ENCODE measurements at places on chromosomes 16 and 17.

- H3K27ac ChIP-seq: no peak overlapping the region
- no peak overlapping the region for H3K4me3 ChIP-seq
- H3K27me3 ChIP-seq: no peaks in the 10 kb centered on the region
- no peaks in the 10 kb centered on the region for H3K4me1 ChIP-seq
- DNase-seq: no peak
Measured at GRCh38 chr17:34673516-34673915, 94.1 kb downstream of the TMEM132E start.

DNA sequence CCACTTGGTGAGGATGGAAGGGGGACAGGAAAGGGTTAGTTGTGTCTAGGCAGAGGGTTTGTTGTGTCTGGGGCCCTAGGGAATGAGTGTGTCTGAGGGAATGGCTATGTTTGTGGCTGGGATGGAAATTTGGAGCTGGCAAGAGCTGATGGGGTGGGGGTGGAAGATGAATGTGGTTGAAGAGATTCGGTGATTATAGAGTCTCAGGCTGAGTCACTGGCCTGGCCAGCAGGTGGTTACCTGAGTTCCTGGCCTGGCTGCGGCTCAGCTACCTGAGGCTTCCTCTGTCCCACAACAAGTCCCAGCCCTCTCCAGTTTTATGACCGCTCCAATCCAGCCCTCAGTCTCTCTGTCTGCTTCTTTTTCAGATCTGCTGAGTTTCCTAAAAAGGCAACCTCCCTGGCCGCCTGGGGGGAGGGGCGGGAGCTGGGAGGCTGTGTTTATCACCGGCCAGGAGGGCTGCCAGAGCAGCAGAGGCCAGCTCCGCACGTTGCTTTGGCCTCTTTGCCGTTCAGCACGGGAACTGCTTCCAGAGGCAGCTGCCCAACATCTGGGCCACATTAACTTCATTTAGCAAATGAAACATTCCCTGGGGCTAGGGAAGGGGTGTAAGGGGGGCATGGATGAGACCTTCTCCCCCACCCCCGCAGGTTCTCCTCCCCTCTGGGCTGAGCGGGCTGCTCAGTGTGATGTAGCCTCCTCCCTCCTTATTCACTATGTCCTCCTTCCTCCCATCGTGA lies 21.8 kb downstream of the ITGB3 start:
- H3K36me3 ChIP-seq: no peaks in the 10 kb centered on the region
- H3K4me3 ChIP-seq: no peak overlapping the region
- H3K4me1 ChIP-seq: no peaks in the 10 kb centered on the region
- no peak overlapping the region for H3K27ac ChIP-seq
- no peaks in the 10 kb centered on the region for H3K27me3 ChIP-seq

- no peak overlapping the region for H3K27ac ChIP-seq
- H3K4me1 ChIP-seq: peaks cover 25% of the 10 kb centered on the region
- no peak overlapping the region for H3K4me3 ChIP-seq
- DNase-seq: no peak
- H3K36me3 ChIP-seq: peaks cover 2% of the 10 kb centered on the region
- no peaks in the 10 kb centered on the region for H3K27me3 ChIP-seq
Measured at GRCh38 chr17:82878527-82878926, 38.7 kb upstream of the ZNF750 start.

DNA sequence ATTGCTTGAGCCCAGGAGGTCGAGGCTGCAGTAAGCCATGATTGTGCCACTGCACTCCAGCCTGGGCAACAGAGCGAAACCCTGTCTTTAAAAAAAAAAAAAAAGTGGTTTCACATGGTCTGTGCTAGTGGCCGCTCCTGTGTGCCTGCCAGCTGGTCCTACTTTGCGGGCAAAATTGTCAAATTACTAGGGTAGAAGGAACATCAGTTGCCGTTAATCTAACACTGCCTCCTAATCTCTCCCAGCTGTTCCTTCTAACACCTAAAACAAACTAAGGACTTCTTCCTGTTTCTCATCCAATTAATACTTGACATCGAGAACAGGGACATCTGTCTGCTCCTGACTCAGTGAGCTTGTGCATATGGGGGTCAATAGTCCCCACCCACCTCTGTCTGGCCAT lies 23.9 kb downstream of the TMEM11 start:
- DNase-seq: no peak
- H3K4me3 ChIP-seq: no peak overlapping the region
- no peaks in the 10 kb centered on the region for H3K4me1 ChIP-seq
- no peak overlapping the region for H3K27ac ChIP-seq

DNA sequence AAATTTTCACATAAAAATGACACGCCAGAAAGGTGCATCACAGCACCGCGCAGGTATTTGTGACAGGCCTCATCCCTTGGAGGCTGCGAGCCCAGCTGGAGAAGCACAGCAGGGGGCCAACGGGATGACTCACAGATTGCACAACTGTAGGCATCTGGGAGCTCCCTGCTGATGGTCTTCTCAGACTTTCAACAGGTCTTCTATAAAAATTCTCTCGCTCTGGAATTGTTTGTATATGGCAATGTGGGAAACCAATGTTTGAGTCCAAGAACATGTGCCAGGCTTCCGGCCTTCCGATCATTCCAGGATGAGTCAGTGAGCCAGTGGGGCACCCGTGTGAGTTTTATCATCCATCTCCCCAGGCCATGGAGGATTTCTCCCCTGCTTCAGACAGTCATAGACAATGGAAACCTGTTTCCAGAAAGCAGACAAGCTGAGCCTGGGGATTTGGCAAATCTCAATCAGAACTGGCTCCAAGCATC lies 24.1 kb upstream of the ADORA2B start:
- peaks cover 5% of the 10 kb centered on the region for H3K27me3 ChIP-seq
- H3K4me3 ChIP-seq: no peak overlapping the region
- no peak for DNase-seq
- no peak overlapping the region for H3K27ac ChIP-seq

GRCh38 chr17:73628642-73629552 lies 15.3 kb downstream of the SDK2 start:
- no peak for DNase-seq
- H3K4me3 ChIP-seq: no peak overlapping the region
- no peaks in the 10 kb centered on the region for H3K36me3 ChIP-seq
- no peaks in the 10 kb centered on the region for H3K4me1 ChIP-seq
- no peaks in the 10 kb centered on the region for H3K27me3 ChIP-seq

- no peaks in the 10 kb centered on the region for H3K36me3 ChIP-seq
- H3K4me3 ChIP-seq: no peak overlapping the region
- H3K4me1 ChIP-seq: no peaks in the 10 kb centered on the region
- no peaks in the 10 kb centered on the region for H3K27me3 ChIP-seq
- H3K27ac ChIP-seq: no peak overlapping the region
- DNase-seq: no peak
Measured at GRCh38 chr17:77027271-77027889, 113.4 kb upstream of the SEC14L1 start.

GRCh38 chr17:2872282-2872681 lies 76.0 kb downstream of the RAP1GAP2 start:
- H3K36me3 ChIP-seq: peaks cover 5% of the 10 kb centered on the region
- no peak for DNase-seq
- no peaks in the 10 kb centered on the region for H3K4me1 ChIP-seq
- no peaks in the 10 kb centered on the region for H3K27me3 ChIP-seq
- H3K27ac ChIP-seq: no peak overlapping the region

DNA sequence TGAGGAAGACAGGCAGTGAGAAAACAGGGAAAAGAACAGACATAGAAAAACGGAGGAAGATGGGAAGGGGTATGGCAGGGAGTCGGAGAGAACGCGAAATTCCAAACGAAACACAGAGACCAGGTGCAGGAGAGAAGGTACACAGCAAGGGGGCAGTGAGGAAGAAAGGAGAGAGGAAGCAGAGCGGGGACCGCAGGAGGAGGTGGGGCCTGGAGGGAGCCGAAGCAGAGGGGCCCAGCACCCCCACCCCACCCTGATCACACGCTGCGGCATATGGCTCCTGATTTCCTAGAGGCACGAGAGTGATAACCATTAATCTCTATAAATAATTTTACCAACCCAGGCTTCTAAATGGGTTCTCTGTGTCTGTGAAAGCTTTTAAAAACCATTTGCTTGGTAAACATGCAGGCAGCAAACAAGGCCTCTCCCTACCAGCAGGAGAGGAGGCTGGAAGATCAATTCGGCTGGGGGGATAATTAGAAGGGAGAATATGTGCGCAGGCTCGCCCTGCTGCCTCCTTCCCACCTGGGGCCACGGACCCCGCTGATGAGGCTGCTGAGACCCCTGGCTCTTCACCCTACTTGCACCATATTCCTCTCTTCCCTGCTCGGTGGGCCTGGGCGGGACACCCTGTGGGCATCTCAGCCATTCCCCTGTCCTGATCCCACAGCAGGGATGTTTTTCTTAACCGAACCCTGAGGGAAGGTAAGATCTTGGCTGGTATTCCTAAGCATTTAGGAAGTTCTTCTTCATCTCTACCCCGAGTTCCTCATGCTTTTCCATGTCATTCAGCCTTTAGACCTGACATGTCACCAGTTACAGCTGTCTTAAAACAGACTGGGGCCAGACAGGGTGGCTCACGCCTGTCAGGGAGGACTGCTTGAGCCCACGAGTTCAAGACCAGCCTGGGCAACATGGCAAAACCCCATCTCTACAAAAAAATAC lies 86.7 kb downstream of the TMEM132E start:
- H3K4me1 ChIP-seq: no peaks in the 10 kb centered on the region
- H3K27ac ChIP-seq: no peak overlapping the region
- no peaks in the 10 kb centered on the region for H3K27me3 ChIP-seq
- H3K4me3 ChIP-seq: no peak overlapping the region

GRCh38 chr16:12206098-12206748 lies 229.7 kb downstream of the SNX29 start:
- no peak overlapping the region for H3K27ac ChIP-seq
- DNase-seq: no peak
- peaks cover 9% of the 10 kb centered on the region for H3K36me3 ChIP-seq

DNA sequence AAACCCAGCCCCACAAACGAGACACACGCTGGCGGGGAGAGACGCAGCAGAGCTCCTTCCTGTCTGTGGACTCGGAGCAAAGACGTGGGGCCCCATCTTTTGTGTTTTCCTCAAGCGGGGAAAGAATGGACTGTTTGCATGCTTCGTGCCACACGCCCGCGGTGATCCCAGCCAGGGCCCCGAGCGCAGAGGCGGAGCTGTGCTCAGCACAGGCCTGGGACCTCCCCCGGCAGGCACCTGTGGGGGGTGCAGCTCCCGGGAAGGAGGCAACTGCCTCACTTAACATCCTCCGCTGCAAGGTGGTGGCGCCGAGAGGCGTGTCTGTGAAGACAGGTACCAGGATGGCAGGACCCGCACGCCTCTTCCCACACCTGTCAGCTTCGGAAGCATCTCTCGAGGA lies 19.1 kb downstream of the TRARG1 start:
- H3K27me3 ChIP-seq: no peaks in the 10 kb centered on the region
- peak overlapping the region; percentile 32 for H3K4me3 ChIP-seq
- H3K27ac ChIP-seq: no peak overlapping the region
- no peaks in the 10 kb centered on the region for H3K36me3 ChIP-seq

- no peak overlapping the region for H3K4me3 ChIP-seq
- DNase-seq: no peak
- no peaks in the 10 kb centered on the region for H3K4me1 ChIP-seq
- H3K36me3 ChIP-seq: no peaks in the 10 kb centered on the region
- H3K27ac ChIP-seq: no peak overlapping the region
- no peaks in the 10 kb centered on the region for H3K27me3 ChIP-seq
Measured at GRCh38 chr16:78034530-78034929, 12.2 kb downstream of the CLEC3A start.

- H3K27me3 ChIP-seq: no peaks in the 10 kb centered on the region
- no peak for DNase-seq
- no peak overlapping the region for H3K4me3 ChIP-seq
- peaks cover 9% of the 10 kb centered on the region for H3K4me1 ChIP-seq
- no peak overlapping the region for H3K27ac ChIP-seq
Measured at GRCh38 chr16:4550591-4550990, 5.5 kb upstream of the C16orf96 start.

GRCh38 chr17:27216836-27217235 lies 77.1 kb upstream of the WSB1 start:
- no peaks in the 10 kb centered on the region for H3K27me3 ChIP-seq
- no peak overlapping the region for H3K4me3 ChIP-seq
- H3K27ac ChIP-seq: no peak overlapping the region
- DNase-seq: no peak

DNA sequence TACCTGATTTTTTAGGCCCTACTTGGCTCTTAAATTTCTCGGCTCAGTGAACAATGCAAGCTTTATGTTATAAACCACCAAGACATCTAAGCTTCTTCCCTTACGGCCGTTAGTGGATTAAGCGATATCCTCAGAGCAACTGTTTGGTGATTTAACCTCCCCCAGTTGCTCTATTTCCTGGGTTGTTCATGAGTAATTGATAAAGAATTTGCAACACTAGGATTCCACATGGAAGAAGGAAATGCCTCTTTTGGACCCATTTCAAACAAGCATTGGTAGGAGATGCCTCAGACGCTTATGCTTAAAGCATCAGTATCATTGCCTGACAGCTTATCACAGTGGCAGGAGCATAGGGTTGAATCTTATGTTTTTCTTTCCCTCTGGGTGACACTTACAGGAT lies 65.3 kb downstream of the RBFOX1 start:
- no peak for DNase-seq
- H3K27me3 ChIP-seq: no peaks in the 10 kb centered on the region
- no peaks in the 10 kb centered on the region for H3K4me1 ChIP-seq
- no peaks in the 10 kb centered on the region for H3K36me3 ChIP-seq
- no peak overlapping the region for H3K4me3 ChIP-seq
- no peak overlapping the region for H3K27ac ChIP-seq

DNA sequence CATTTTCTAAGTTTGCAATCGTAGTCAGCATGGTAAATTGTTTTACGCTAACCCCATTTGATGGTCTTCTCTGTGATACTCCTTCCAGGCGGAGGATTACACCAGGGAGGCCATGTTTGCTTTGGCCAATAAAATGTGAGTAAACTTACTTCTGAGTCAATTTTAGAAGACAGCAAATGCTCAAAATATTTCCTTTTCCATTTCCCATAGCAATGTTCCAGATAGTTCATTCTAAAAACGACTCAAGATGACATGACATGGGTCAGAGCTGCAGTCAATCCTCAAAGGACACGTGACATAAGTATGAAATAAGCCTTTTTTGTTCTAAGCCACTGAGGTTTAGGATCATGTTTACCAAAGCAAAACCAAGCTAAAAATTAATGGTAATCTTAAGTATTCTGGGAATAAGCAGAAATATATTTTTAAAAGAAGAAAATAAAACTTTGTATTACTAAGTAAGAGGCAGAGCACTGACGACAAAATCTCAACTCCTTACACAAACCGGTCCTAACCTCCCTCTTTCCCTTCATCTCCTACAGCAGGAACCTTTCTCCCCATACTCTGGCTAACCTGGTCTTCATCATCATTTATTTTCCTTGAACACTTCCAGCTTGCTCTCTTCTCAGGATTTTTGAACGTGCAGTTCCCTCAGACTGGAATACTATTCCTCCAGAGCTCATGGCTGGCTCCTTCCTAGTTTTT lies 266.2 kb downstream of the CEP112 start:
- H3K27me3 ChIP-seq: no peaks in the 10 kb centered on the region
- no peak overlapping the region for H3K27ac ChIP-seq
- no peak for DNase-seq
